ENCODE measurements at places on chromosomes 16 and 17.

DNA sequence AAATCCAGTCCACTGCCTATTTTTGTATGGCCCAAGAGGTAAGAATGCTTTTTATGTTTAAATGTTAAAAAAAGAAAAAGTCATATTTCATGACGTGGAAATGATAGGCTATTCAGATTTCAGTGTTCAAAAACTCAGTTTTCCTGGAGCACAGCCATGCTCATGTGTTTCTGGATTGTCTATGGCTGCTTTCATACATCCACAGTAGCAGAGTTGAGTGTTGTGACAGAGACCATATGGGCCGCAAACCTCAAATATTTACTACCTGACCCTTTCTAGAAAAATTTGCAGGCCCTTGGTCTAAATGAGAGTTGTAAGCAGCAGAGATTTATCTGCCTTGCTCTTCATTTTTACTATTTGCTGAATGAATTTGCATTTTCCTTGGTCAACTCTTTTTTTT lies 264.1 kb downstream of the CBLN1 start:
- no peak for DNase-seq

GRCh38 chr17:37214416-37214815 lies 161.4 kb upstream of the C17orf78 start:
- DNase-seq: no peak

GRCh38 chr17:79933863-79934652 lies 94.8 kb upstream of the CBX4 start:
- no peak for DNase-seq

DNA sequence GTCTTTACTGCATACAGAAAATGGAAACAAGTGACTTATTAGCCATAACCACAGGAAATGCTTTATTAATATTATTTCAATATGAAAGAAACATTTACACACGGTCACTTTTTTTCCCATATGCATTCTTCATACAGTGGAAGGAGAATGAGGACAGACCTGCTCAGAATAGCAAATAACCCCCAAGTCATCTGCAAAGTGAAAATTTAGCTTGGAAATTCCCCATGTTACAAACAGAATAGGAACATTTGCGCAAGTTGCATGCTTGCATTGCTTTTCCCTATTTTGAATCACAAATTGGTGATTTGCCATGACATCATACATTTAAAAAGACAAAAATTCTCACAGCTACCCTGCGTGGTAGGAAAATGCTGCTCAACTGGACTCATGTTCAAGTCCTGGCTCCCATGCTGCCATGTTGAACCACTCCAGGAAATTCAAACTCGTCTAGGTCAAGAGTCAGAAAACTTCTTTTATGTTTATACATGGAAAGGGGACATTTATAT lies 102.0 kb downstream of the GP2 start:
- DNase-seq: no peak

Measured in activated CD4-positive, alpha-beta T cell treated with anti-CD3 and anti-CD28 coated beads, Interleukin-2, amount 50 U/mL, for 24 hours (primary cell).